Activated naive CD4-positive, alpha-beta T cell (primary cell): ENCODE measurements at places on chromosomes 7 and 10.

DNA sequence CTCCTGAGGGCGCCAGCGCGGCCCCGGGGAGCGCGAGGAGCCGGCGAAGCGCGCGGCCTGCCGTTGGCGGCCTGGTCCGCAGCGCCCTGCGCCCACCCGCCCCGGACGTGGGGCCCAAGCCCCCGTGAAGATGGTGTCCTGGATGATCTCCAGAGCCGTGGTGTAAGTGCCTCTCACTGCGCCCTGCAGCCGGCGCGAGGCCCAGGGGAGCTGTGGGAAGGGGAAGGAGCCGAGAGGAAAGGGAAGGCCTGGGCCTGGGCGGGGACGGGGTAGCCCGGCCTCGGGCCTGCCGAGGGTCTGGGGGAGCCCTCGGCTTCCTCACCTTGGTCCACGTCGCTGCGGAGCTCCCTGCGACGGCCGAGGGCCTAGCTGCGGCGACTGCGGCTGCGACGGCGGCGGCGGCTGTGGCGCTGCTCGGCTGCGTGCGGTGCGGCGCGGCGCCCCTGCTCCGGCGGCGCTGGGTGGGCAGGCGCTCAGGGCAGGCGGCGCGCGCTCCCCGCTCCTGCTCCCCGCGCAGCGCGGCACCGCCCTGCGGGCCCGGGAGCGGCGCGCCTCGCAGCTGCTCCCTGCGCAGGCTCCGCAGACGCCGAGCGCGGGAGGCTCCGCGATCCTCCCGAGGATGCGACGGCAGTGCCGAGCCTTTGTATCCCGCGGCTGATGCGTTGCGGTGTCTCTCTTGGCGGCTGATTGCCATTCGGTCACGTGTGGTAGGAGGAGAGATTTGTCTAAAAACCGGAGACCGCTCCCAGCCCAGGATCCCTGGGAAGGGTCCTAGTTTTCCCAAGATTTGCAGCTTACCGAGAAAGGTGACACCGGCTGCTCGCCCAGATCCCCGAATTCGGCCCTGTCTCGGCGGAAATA is 445 bp downstream of the REEP3 start:
- peak; percentile 30 for DNase-seq

GRCh38 chr7:32043688-32044087 is 26.5 kb downstream of the PDE1C start:
- DNase-seq = no peak

DNA sequence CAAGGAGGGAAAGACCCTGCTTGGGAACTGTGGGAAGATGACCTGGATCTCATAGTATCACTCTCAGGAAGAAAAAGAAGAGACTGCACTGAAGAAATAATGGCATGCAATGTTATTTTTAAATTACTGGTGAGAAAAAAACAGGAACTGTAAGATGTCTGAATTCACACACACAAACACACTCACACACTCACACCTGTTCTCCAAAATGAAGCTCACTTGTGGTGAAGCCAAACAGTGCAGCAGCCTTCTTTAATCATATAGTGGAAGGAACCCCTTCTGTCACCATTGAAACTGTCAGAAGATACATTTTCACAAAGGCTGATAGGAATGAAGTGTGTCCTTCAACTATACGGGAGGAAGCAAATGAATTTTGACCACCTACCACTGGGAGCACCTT is 156.5 kb upstream of the GHITM start:
- DNase-seq = no peak

DNA sequence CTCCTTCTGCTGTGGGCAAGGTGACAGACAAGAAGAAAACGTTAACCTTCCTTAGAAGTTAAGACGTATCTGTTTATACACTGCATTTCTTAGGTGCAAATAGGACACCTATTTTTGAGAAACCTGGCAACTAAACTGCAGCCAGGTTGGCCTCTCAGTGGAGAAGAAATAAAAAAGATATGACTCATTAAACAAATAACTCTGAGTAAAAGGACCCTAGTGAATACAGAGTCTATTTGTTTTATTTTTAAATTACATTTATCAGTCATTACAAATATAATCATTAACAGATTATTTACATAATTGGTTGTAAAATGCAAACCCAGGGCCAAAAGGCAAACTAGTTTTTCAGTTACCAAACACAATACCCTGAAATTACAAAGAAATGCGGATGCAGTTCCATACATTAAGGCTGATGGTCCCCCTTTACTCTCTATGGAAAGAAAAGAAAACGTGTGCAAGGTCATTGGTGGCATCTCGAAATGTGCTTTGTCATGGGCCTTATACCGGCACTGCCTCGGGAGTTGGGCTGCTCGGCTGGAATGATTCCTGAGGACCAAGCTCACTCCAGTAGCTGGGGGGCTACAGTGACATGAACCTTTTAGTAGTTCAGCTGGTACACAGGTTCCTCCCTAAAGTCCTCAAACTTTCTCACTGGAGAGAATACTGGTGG is 38.4 kb downstream of the ADRB1 start:
- DNase-seq = no peak

DNA sequence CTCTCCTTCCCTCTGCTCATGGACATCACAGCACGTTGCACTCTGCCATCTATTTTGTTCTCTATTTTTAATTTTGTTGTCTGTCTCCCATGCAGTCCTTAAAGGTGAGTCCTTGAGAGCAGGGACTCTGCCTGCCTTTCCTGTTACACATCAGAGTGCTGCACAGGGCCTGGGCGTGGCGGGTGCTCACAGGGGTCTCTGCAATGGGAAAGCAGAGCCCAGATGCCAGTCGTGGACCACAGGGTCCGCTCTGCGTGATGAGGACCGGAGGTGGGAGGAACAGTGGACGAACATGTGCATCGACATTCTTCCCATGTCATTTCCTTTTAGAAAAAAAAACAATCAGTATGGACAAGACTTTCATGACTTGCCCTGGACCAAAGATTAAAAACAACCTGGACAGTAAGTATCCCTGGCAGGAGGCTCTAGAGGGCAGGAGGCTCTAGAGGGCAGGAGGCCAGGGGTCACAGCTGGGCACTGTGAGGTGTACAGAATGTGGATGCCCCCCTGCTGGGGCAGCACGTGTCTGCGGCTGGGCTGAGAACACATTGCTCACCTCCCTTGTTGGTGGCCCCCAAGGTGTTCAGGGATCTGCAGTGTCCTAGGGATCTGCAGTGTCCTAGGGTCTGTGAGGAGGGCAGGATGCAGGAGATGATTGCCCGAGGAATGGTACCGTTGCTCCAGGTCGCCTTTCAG is 29.6 kb upstream of the ZNF488 start:
- DNase-seq = no peak

GRCh38 chr10:47067949-47068940 is 157.0 kb downstream of the PTPN20 start:
- DNase-seq = no peak

GRCh38 chr7:46387646-46388045 is 466.6 kb upstream of the IGFBP3 start:
- no peak for DNase-seq

GRCh38 chr10:76899490-76899889 is 738.1 kb downstream of the KCNMA1 start:
- no peak for DNase-seq

GRCh38 chr10:3740157-3740871 is 44.7 kb downstream of the KLF6 start:
- DNase-seq = no peak

DNA sequence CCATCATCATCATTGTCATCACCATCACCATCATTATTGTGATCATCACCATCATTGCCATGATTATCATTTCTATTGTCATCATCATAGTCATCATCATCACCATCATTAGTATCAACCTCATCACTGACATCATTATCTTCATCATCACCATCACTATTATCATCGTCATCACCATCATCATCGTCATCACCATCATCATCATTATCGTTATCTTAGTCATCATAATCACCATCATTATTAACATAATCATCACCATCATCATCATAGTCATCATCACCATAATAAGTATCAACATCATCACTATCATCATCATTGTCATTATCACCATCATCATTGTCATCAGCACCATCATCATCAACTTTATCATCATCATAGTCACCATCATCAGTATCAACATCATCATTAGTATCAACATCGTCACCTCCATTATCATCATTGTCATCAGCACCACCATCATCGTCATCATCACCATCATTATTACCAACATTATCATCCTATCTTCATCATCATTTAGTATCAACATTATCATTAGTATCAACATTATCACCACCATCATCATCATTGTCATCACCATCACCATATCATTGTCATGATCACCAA is 241.3 kb downstream of the ADARB2 start:
- no peak for DNase-seq

- DNase-seq = no peak
Measured at GRCh38 chr7:45035893-45036292, 35.9 kb downstream of the CCM2 start.

DNA sequence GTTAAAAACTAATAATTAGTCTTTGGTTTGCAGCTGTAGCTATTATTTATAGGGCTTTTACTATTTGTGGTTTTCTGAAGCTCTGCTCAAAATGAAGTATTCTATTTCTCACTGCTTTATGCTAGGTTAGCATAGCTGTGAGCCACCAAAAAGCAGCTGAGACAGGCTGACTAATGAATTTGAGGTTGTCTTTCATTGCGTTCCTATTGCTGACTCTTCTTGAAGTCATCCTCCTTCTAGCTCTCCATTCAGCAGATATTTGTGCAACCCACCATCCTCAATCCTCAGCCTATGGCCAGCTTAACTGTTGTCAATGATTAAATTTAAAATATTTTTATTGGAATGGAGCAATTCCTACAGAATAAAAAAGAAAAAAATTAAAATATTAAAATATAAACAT is 2.1 kb upstream of the RALA start:
- DNase-seq = no peak

- DNase-seq = no peak
Measured at GRCh38 chr10:63699785-63700613, 178.8 kb downstream of the REEP3 start.

GRCh38 chr7:36057323-36057722 is 95.7 kb upstream of the EEPD1 start:
- no peak for DNase-seq

- no peak for DNase-seq
Measured at GRCh38 chr10:30285970-30286369, 63.1 kb downstream of the MTPAP start.

DNA sequence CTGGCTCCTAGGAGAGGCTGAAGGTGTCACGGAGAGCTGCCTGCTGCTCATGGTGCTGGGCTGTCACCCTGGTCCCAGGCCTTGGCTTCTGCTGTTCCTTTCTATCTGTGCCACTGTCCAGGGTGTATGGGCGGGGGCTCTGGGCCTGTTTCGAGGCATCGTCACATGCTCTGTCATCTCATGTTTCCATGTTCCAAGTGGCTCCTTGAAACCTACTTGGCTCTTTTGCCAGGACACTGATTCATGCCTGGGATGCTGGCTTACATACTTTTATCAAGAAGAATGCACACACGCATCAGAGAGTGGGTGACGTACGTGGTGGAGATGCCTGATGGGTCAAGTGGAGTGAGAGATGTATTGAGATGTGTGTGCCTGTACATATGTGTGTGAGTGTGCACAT is 50.9 kb downstream of the ADCY1 start:
- DNase-seq = no peak

GRCh38 chr7:149223761-149224160 is 15.7 kb upstream of the ZNF212 start:
- no peak for DNase-seq

- no peak for DNase-seq
Measured at GRCh38 chr7:96718107-96719003, 8.7 kb upstream of the SEM1 start.

GRCh38 chr10:12556039-12556438 is 206.7 kb downstream of the CAMK1D start:
- DNase-seq = no peak

GRCh38 chr10:69890065-69890847 is 88.5 kb downstream of the COL13A1 start:
- no peak for DNase-seq

- DNase-seq = no peak
Measured at GRCh38 chr7:1317646-1318045, 85.0 kb downstream of the UNCX start.

- no peak for DNase-seq
Measured at GRCh38 chr10:105146436-105146835, 505.3 kb downstream of the SORCS3 start.

GRCh38 chr7:98249106-98249505 is 2.9 kb downstream of the TECPR1 start:
- DNase-seq = no peak

- no peak for DNase-seq
Measured at GRCh38 chr10:58220769-58221451, 46.8 kb downstream of the IPMK start.

GRCh38 chr10:5951721-5952407 is 25.5 kb downstream of the IL15RA start:
- no peak for DNase-seq
